ENCODE measurements at places on chromosomes 5 and 9. TPM values are rescaled to one million over a fixed set of nuclear protein-coding genes. Genes with fewer than 3 reads are reported as not detected.
A peak's percentile ranks its signal among the peaks of the same experiment; 100 is the strongest.

- no peaks in the 10 kb centered on the region for H3K36me3 ChIP-seq
- H3K4me3 ChIP-seq: no peak overlapping the region
- peak overlapping the region; percentile 61 for H3K27ac ChIP-seq
- H3K4me1 ChIP-seq: peaks cover 24% of the 10 kb centered on the region
Observed at GRCh38 chr5:177105691-177106476, 19.2 kb downstream of the FGFR4 start.

DNA sequence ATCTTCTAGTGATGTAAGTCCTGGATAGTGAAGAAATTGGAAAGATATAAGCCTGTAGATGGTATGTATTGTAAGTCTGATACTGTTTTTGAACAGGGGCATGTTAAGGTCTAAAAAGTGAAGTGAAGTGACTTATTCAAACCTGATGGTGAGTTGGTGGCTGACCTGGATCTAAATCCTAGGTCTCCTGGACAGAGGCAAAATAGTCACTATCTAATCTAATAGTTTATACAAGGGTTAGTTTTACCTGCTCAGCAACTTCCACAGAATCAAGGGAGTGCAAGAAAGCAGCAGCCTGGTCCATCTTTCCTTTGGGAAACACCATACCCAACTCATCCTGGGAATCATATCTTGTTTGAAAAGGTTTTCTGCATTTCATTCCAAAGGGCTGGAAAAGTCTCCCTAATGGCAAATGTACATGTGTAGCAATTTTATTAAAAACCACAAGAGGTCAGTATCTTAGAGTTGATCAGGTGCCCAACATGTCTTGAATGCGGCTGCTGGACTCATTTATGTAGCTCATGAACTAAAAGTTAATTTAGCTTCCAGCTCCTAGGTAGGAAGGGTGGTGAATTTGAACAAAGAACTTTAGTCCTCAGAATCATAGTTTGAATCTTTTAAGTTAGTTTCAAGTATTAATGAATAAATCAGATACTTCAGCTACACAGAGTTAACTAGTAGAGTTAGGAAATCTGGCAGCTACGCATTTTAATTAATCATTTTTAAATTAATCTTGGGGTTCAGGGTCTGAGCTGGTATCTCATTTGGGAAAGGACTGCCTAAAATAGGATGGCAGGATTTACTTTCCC, 26.0 kb downstream of the SKP2 start:
- H3K4me3 ChIP-seq: no peak overlapping the region
- no peak overlapping the region for H3K27ac ChIP-seq
- H3K4me1 ChIP-seq: peaks cover 27% of the 10 kb centered on the region

DNA sequence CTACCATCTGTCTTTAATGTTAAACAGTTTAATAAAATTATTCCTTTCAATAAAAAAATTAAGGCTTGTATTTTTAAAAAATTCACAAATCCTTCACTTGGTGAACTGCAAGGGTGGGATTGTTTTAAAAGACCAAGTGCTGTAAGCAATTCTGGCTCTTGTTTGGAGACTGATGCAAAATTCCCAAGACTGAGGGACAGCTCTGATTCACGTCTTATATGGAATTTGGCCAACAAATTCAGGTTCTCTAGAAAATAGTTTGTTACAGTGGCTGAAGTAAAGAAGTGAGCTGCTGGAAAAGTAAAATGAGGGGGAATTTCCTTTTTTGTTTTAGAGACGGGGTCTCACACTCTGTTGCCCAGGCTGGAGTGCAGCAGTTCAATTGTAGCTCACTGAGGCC, 58.3 kb downstream of the PRELID2 start:
- H3K36me3 ChIP-seq: no peaks in the 10 kb centered on the region
- no peak for DNase-seq
- H3K4me1 ChIP-seq: no peaks in the 10 kb centered on the region
- H3K27me3 ChIP-seq: no peaks in the 10 kb centered on the region
- H3K27ac ChIP-seq: no peak overlapping the region

GRCh38 chr9:95363051-95363841, 45.7 kb upstream of the FANCC start:
- H3K27ac ChIP-seq: no peak overlapping the region
- H3K4me3 ChIP-seq: no peak overlapping the region
- no peaks in the 10 kb centered on the region for H3K27me3 ChIP-seq
- H3K36me3 ChIP-seq: no peaks in the 10 kb centered on the region
- H3K4me1 ChIP-seq: no peaks in the 10 kb centered on the region
- no peak for DNase-seq

DNA sequence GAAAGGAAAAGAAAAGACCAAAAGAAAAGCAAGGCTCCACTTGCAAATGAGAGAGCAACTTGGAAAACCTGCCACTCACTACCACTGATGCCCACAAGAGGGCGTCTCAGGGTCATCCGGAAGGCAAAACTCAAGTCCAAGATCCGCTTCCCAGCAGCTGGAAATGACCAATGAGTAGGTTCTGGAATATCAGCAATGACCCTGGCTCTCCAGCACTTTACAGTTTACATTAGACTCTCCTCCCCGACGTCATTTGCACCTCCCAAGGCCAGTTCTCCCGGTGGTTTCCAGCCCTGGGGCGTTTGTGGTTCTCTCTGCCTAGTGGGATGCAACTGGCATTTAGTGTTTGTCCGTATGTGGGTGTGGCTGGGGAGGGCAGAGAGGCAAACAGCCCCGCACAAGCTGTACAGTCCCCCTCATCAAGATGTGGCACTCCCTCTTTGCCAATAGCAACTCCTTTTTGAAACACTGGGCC, 193.8 kb upstream of the ZNF618 start:
- no peaks in the 10 kb centered on the region for H3K4me1 ChIP-seq
- no peaks in the 10 kb centered on the region for H3K36me3 ChIP-seq
- H3K27me3 ChIP-seq: no peaks in the 10 kb centered on the region
- H3K27ac ChIP-seq: no peak overlapping the region
- peak; percentile 75 for DNase-seq
- H3K4me3 ChIP-seq: no peak overlapping the region

GRCh38 chr5:117041926-117042595, 467.4 kb upstream of the SEMA6A start:
- H3K4me1 ChIP-seq: no peaks in the 10 kb centered on the region
- no peaks in the 10 kb centered on the region for H3K36me3 ChIP-seq
- DNase-seq: no peak
- no peaks in the 10 kb centered on the region for H3K27me3 ChIP-seq

DNA sequence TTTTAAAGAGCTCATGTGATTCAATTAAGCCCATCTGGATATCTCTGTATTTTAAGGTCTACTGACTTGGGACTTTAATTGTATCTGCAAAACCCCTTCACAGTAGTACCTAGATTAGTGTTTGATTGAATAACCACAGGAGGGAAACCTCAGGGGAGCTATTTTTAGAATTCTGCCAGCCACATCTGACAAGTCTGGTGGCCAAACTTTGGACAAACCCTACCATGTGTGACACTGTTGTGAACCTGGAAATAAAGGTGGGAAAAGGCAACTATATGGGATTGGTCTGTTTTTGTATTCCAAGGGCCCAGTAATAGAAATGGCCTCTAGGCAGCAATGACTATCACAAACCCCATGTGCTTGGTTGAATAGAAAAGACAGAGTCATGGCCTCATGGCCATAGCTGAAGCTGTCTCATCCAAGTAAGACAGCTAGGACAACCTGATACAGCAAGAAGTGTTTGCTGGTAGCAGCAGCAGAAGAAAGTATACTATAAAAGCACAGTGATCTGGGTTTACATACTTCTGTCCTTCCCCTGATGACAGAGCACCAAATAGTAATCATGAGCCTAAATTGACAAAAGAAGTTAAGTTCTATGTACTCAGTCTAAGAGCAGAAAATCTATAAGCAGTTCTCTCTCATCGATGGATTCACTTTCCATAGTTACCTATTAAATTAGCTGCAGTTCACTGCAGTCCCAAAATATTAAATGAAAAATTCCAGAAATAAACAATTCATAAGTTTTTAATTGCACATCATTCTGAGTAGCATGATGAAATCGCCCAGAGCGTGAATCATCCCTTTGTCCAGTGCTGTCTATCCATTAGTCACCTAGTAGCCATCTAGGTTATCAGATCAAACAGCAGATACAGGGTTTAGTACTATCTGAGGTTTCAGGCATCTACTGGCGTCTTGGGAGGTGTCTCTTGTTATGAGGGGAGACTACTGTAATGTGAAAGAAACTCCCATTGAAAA, 189.8 kb downstream of the ARHGAP26 start:
- no peak for DNase-seq
- H3K27me3 ChIP-seq: no peaks in the 10 kb centered on the region
- no peaks in the 10 kb centered on the region for H3K36me3 ChIP-seq
- H3K4me3 ChIP-seq: no peak overlapping the region
- H3K4me1 ChIP-seq: peaks cover 20% of the 10 kb centered on the region

- no peak overlapping the region for H3K27ac ChIP-seq
- H3K27me3 ChIP-seq: no peaks in the 10 kb centered on the region
- no peaks in the 10 kb centered on the region for H3K36me3 ChIP-seq
- H3K4me1 ChIP-seq: no peaks in the 10 kb centered on the region
Observed at GRCh38 chr9:121573717-121574485, 74.3 kb upstream of the GGTA1 start.

GRCh38 chr9:136028760-136029470, 66.2 kb downstream of the NACC2 start:
- no peaks in the 10 kb centered on the region for H3K27me3 ChIP-seq
- H3K27ac ChIP-seq: no peak overlapping the region
- H3K4me1 ChIP-seq: no peaks in the 10 kb centered on the region
- no peak overlapping the region for H3K4me3 ChIP-seq
- H3K36me3 ChIP-seq: no peaks in the 10 kb centered on the region

DNA sequence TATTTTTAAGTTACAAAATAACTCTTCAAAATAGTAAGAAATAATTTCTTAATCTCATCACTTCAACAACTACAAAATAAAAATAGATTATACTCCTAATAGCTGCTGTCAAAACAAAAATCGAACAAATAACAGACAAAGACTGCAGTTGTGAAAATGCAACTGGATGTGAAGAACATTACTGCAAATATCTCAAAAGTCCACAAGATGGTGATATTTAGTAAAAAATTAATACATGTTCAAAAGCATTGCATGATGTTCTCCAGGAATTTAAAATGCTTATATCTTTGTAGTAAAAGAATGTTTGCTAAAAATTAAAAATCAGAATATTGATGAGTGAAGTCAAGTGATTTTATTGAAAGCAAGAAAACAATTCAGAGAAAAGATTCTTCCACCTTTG, 66.2 kb downstream of the MPDZ start:
- H3K4me1 ChIP-seq: no peaks in the 10 kb centered on the region
- no peaks in the 10 kb centered on the region for H3K27me3 ChIP-seq
- H3K36me3 ChIP-seq: no peaks in the 10 kb centered on the region
- no peak overlapping the region for H3K27ac ChIP-seq
- no peak overlapping the region for H3K4me3 ChIP-seq
- no peak for DNase-seq

The STKLD1 gene
- total RNA-seq: 4.1 TPM

The TAF11L10 gene
- not detected for total RNA-seq

- H3K27ac ChIP-seq: no peak overlapping the region
- DNase-seq: no peak
- H3K4me3 ChIP-seq: no peak overlapping the region
Observed at GRCh38 chr5:57696825-57697570, 214.4 kb upstream of the ACTBL2 start.

GRCh38 chr5:68419081-68419636, 203.6 kb downstream of the PIK3R1 start:
- H3K4me1 ChIP-seq: peaks cover 11% of the 10 kb centered on the region
- DNase-seq: no peak
- H3K27ac ChIP-seq: peak overlapping the region; percentile 1
- H3K27me3 ChIP-seq: no peaks in the 10 kb centered on the region

- H3K27me3 ChIP-seq: no peaks in the 10 kb centered on the region
- no peaks in the 10 kb centered on the region for H3K36me3 ChIP-seq
- DNase-seq: no peak
- no peaks in the 10 kb centered on the region for H3K4me1 ChIP-seq
- no peak overlapping the region for H3K4me3 ChIP-seq
Observed at GRCh38 chr9:125767349-125767748, 20.2 kb downstream of the PBX3 start.

The ITGA2 gene
- total RNA-seq: 19.3 TPM

- no peaks in the 10 kb centered on the region for H3K36me3 ChIP-seq
- no peaks in the 10 kb centered on the region for H3K4me1 ChIP-seq
- no peak overlapping the region for H3K27ac ChIP-seq
- DNase-seq: no peak
Observed at GRCh38 chr9:85430659-85431338, 311.0 kb downstream of the AGTPBP1 start.

- H3K4me3 ChIP-seq: no peak overlapping the region
- no peak overlapping the region for H3K27ac ChIP-seq
- DNase-seq: no peak
- no peaks in the 10 kb centered on the region for H3K27me3 ChIP-seq
Observed at GRCh38 chr5:98942847-98943246, 14.0 kb upstream of the CHD1 start.

DNA sequence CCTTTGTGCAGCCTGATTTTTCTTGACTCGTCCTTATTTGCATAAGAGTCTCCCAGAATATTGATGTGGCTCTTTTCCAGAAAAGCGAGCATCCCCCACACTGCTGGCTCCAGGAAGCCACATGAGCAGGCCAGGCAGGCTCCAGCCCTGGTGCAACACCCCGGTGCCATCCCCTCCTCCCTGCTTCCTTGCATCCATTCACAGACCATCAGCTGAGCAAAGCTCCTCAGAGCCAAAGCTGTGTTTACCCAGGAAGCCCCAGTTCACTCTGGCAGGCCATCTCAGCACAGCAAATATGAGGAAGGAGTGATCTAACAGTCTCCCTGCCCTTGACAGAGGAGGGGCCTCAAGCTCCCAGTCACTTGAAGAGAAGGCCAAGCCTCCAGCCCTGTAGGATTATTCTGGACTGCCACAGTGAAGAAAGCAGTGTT, 34.4 kb downstream of the INSYN2B start:
- H3K27me3 ChIP-seq: no peaks in the 10 kb centered on the region
- no peaks in the 10 kb centered on the region for H3K36me3 ChIP-seq
- no peak overlapping the region for H3K4me3 ChIP-seq
- H3K27ac ChIP-seq: no peak overlapping the region
- H3K4me1 ChIP-seq: no peaks in the 10 kb centered on the region

The AQP7 gene
- total RNA-seq: 2.4 TPM

The HK3 gene
- 0.97 TPM for total RNA-seq

Data from Caco-2 (cell line).